Activated naive CD4-positive, alpha-beta T cell (primary cell): ENCODE measurements at places on chromosomes 16 and 17.

GRCh38 chr16:85461814-85462713, 151.1 kb upstream of the GSE1 start:
- peak; percentile 12 for DNase-seq

DNA sequence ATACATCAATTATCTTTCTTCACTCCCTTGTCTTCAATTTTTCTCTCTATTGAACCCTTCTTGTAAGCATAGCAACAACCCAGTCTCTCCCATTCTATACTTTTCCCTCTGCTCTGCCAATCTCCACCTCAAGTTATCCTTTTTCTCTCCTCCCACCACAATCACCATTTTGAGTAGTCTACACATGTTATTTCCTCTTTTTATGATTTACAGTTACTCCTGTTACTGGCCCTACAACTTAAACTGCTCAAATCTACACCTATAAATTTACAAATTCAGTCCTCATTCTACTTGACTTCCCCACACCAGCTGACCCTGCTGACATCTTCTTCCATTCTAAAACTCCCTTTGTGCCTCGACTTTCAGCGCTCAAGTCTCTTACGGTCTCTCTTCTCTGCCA, 84.6 kb downstream of the SPAG9 start:
- DNase-seq = no peak

DNA sequence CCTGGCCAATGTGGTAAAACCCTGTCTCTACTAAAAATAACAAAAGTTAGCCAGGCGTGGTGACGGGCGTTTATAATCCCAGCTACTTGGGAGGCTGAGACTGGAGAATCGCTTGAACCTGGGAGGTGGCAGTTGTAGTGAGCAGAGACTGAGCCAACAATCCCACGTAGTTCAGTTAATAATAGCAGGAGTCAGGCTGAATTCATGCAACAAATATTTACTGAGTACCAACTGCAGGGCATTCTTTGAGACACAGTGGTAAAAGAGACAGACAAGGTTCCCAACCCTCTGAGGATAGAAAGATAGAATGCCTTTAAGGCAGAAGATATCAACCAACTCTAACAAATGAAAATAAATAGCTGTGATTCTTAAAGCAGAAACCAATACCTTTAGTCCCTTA, 39.1 kb downstream of the SPOP start:
- no peak for DNase-seq

GRCh38 chr17:78019367-78019975, 61.0 kb downstream of the TNRC6C start:
- DNase-seq = no peak

- DNase-seq = no peak
Measured at GRCh38 chr16:89295915-89296314, 78.4 kb downstream of the ZNF778 start.

DNA sequence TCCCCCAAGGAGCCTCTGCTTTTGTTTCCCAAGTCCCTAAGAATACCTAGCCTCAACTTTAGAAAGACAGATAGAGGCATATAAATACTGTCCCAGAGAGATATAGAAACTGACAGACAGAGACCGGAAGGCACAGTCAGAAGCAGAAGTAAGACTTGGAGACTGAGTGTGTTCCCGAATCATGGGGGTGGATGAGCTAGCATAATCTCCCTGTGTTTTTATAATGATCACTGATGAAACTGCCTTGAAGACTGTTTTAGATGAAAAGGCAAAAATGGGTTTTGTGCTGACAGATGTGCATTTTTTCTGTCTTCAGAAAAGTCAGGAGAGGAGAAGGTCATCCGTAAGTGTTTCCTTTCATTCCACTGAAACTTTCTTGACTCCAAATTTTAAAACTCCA, 8.3 kb upstream of the PSMD3 start:
- no peak for DNase-seq
